Activated CD4-positive, alpha-beta T cell treated with anti-CD3 and anti-CD28 coated beads for 4 hours (primary cell): ENCODE measurements at places on chromosomes 12 and 14.

GRCh38 chr12:98838231-98838647, 193.1 kb downstream of the APAF1 start:
- no peak for DNase-seq

GRCh38 chr14:79325071-79325470, 886.2 kb downstream of the DIO2 start:
- no peak for DNase-seq

- DNase-seq = no peak
These were observed 8.6 kb upstream of the DENR start for GRCh38 chr12:122743895-122744525.

DNA sequence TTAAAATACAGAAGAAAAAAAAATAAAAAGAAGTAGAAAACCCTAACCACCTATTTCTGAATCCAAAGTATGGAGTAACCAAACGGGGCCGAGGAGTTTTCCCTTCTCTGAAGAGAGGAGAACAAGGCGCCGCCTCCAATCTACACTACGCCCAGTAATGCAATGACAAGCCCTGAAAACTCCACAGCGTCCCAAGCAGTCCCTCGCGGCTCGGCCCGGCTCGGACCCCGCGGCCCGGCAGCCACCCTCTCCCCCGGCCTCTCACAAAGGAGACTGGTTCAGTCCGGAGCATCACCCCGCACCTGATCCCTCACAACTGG, 371 bp downstream of the CHD8 start:
- no peak for DNase-seq

DNA sequence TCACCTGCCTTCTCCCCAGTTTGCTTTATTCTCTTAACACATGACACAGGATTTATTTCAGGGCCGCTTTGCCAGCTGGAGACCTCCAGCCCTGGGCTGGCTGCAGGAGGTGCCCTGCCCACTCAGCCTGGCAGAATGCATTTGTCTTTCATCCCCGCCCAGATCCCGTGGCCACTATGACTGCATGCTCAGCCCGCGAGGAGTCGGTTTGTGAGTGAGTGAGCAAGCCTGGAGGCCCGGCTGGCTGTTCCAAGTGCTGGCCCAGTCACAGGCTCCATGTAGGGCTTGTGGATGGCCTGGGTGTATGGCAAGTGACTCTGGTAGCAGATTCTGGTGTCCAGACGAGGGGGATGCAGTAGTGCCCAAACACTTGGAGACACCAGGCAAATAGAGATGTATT, 2.1 kb downstream of the TDP1 start:
- no peak for DNase-seq

- peak; percentile 21 for DNase-seq
These were observed 1.2 kb downstream of the PELI2 start for GRCh38 chr14:56119201-56119981.

GRCh38 chr12:62519043-62519442, 52.4 kb downstream of the MON2 start:
- no peak for DNase-seq
